ENCODE measurements at places on chromosomes 5 and 9.

GRCh38 chr9:28005779-28006178 lies 432.5 kb upstream of the C9orf72 start:
- DNase-seq, result no peak

GRCh38 chr5:147547730-147548129 lies 37.9 kb upstream of the DPYSL3 start:
- DNase-seq, result peak; percentile 4

DNA sequence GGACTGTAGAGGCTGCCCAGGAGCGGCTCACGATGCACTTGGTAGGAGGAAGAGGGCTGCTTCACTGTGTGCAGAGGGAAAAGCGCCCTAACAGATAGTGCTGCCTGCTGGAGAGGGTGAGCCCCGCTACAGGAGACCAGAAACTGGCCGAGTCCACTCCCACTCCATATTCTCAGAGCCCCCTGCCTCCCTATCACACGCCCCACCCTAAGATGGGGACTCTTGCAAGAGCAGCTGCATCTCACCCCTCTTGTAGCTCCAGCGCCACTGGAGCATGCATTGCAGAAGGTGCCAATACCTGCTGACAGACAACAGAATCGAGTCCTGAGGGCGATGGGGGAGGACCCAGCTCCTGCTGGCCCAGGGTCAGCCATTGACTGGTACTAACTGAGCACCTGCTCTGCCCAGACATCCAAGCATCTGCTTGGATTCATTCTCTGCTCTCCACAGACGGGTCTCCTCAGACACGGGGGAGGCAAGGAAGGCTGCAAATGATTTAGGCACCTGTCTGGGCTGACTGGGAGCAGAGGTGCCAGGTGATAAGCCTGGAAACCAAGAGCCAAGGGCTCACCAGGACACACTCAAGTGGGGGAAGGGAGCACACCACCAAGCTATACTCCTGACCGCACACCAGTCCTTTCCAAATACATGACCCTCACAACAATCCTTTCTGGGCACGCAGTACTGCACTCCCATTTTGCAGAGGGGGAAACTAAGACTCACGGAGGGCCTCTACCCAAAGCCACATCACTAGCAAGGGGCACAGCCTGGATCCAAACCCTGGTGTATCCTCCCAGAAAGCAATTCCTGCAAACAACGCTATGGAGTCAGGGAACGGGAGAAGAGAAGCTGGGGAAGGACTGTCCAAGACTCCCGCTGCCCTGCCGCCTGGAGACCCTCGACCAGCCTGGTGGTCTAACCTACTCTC lies 1.6 kb downstream of the BICD2 start:
- no peak for DNase-seq

- no peak for DNase-seq
These were observed 586.3 kb downstream of the PTPRD start for GRCh38 chr9:10026443-10026984.

DNA sequence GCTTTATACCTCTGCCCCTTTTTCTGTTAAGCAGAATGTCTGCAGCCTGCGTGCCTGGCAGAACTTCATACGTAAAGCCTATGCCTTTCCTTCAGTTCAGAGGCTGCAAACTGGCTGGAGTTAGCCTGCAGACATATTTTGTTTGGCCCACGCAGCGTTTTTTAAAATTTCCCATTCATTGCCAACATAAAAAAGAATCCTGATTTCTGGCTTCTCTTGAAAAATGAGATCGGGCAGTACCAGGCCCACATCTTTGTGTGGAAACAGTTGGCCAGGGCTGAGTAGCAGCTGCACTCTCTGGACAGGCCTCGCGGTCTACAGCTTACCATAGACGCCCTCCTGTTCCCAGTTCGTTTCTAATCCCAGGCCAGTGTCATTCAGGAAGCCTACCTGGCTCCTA lies 104.4 kb downstream of the SMARCA2 start:
- no peak for DNase-seq

DNA sequence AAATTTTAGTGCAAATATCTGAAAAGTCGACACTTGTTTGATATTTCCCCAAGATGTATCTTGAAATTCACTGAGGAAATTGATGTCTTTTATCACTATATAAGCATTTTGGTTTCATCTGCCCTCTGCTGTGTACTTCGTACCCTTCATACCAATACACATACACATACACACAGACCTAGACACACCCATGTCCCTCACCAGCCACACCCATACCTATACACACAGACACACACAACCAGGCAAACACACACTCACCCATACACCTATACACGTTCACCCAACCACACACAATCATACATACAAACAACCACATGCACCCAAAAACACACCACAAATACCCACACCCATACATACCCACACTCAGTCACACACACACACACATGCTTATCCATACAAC lies 367.8 kb downstream of the HINT1 start:
- no peak for DNase-seq

- peak; percentile 24 for DNase-seq
These were observed 7.6 kb downstream of the SHROOM1 start for GRCh38 chr5:132822650-132823480.

GRCh38 chr9:121895358-121895757 lies 197.8 kb downstream of the TTLL11 start:
- DNase-seq, result no peak

All from fibroblast of skin of scalp (primary cell).